Sciatic nerve (tissue), 2 donors: ENCODE measurements at places on chromosomes 6 and 20. TPM values are rescaled to one million over a fixed set of nuclear protein-coding genes. Genes with fewer than 3 reads are reported as not detected.

RHAG gene
- 2.9 TPM for total RNA-seq

CLVS2 gene
- total RNA-seq: 0.04 TPM

CST2 gene
- not detected for total RNA-seq

SEL1L2 gene
- total RNA-seq: not detected

HLA-DMB gene
- 46.9 TPM for total RNA-seq

TBC1D7 gene
- 10.2 TPM for total RNA-seq

DNA sequence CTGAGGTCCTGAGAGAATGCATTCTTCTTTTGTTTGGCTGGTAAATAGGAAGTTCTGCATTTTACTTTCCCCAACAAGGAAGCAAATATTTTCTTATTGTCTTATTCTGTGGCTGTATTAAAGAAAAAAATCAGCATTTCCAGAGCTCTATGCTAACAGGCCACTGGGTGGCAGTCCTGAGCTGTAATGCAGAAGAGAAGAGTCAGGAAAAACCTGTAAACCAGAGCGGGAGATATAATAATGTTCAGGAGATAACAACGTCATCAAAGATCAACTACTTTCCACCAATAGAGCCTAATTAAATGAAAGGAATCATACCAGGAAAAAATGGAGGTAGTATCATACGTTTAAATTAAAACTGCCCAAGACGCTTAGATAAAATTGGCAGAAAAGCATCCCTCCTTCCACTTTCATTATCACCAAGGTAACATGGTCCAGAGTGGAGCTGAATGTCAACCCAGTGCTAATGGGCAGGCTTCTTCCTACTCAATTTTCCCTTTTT lies 55.6 kb upstream of the CARMIL1 start:
- DNase-seq: peak; percentile 84

DNA sequence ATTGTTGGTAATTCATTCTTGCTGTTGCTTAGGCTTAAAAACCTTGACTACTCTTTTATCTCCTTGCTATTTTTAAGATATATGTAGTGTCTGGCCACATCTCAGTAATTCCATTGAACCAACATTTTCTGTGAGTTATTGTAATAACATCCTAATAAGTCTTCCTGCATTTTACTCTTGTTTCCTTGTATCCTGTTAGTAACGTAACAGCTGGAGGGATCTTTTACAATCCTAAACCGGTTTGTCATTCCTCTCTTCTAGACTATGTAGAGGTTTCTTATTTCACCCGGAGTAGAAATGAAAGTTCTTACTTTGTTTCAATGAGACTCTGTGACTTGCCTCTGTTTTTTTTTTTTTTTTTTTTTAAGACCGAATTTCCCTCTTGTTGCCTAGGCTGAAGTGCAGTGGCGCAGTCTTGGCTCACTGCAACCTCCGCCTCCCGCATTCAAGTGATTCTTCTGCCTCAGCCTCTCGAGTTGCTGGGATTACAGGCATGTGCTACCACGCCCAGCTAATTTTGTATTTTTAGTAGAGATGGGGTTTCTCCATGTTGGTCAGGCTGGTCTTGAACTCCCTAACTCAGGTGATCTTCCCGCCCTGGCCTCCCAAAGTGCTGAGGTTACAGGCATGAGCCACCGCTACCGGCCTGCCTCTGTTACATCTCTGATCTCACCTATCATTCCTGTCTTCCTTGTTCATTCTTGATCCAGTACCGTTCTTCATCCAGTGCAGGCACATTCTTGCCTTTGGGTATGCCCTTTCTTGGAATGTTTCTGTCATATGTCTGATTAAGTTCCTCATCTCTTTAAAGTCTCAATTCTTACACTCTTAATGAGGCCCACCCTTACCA lies 44.7 kb downstream of the NCOA3 start:
- no peak for DNase-seq

DNA sequence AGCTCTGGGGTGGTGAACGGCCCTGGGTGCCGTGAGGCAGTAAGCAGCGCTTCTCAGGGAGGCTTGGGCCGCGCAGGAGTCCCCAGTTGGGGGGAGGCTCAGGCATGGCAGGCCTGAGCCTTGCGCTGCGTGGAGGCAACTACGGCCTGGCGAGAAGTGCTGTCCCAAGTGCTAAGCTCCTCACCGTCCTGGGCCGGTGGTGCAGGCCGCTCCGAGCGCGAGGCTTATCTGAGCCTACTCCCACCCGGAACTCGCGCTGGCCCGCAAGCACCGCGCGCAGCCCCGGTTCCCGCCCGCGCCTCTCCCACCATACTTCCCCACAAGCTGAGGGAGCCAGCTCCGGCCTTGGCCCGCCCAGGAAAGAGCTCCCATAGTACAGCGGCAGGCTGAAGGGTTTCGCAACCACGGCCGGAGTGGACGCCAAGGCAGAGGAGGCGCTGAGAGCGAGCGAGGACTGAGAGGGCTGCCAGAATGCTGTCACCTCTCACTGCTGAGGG lies 1.8 kb upstream of the WRNIP1 start:
- peak; percentile 71 for DNase-seq

- DNase-seq: no peak
Observed at GRCh38 chr6:43921039-43921438, 151.0 kb downstream of the VEGFA start.

GRCh38 chr20:62830821-62831220 lies 14.0 kb downstream of the COL9A3 start:
- no peak for DNase-seq

- DNase-seq: no peak
Observed at GRCh38 chr6:142699391-142699790, 245.6 kb downstream of the HIVEP2 start.

- DNase-seq: no peak
Observed at GRCh38 chr20:57922083-57922482, 212.3 kb upstream of the PMEPA1 start.

- no peak for DNase-seq
Observed at GRCh38 chr6:157272866-157273755, 50.2 kb downstream of the TMEM242 start.

DNA sequence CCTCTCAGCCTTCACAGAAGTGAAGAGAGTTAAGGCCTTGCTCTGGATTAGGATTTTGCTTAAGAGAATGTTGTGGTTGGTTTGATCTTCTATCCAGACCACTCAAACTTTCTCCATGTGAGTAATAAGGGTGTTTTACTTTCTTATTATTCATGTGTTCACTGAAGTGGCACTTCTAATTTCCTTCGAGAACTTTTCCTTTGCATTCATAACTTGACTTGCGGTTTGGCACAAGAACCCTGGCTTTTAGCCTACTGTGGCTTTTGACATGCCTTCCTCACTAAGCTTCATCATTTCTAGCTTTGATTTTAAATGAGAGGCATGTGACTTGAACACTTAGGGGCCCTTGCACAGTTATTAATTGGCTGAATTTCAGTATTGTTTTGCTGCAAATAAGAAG lies 166.1 kb upstream of the OPRM1 start:
- DNase-seq: no peak

DNA sequence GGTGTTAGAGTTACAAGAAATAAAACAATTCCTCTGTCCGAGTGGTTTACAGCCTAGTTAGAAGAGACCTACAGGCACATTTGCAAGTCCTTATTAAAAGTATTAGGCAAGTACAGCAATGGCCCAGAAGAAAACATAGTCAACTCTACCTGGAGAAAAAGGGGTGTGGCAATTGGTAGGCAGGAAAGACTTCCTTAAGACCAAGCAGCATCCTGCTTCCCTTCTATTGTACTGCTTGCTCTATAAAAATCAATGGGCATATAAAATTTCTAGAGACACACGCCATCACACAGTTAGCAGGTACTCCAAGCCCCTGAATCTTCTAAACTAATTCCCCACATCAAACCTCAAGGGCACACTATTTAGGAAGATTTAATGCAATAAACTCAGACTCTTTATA lies 185.6 kb downstream of the ATXN1 start:
- no peak for DNase-seq

- no peak for DNase-seq
Observed at GRCh38 chr20:45445805-45446562, 23.6 kb upstream of the WFDC2 start.

DNA sequence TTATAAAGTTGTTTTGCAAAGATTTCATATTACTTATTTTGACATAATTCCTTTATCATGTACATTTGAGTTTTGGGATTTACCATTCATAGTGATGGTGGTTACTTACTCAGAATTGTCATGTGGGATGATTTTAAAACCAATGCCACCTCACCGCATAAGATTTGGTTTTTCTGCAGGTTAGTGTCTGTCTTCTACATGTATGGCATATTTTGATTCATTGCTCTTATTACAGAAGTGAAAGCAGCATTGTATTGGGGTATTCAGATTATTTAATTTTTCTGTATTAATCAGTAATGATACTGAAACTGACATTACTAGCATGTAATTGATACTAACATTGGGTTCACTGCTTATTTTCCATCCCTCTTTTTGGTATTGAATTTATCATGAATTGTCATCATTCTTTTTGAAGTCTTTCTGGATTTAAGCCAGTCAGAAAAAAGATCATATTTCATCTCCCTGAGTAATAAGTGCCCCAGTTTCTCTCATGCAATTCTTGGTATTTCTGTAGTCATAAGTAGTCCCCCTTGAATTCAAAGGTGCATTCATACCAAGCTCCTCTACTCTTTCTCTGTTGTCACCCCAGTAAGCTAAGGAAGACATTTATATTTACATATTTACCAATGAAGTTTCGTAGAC lies 176.6 kb downstream of the BCKDHB start:
- DNase-seq: no peak

- DNase-seq: peak; percentile 67
Observed at GRCh38 chr6:7617801-7618764, 28.1 kb downstream of the SNRNP48 start.
